Immature natural killer cell (primary cell): ENCODE measurements at places on chromosomes 13 and 19.
A peak's percentile ranks its signal among the peaks of the same experiment; 100 is the strongest.

- no peak for DNase-seq
- no peak overlapping the region for H3K27ac ChIP-seq
- peaks cover 4% of the 10 kb centered on the region for H3K36me3 ChIP-seq
- no peak overlapping the region for H3K4me3 ChIP-seq
- H3K27me3 ChIP-seq = no peaks in the 10 kb centered on the region
- peaks cover 8% of the 10 kb centered on the region for H3K4me1 ChIP-seq
These were observed 82.8 kb downstream of the TSC22D1 start for GRCh38 chr13:44493213-44493812.

DNA sequence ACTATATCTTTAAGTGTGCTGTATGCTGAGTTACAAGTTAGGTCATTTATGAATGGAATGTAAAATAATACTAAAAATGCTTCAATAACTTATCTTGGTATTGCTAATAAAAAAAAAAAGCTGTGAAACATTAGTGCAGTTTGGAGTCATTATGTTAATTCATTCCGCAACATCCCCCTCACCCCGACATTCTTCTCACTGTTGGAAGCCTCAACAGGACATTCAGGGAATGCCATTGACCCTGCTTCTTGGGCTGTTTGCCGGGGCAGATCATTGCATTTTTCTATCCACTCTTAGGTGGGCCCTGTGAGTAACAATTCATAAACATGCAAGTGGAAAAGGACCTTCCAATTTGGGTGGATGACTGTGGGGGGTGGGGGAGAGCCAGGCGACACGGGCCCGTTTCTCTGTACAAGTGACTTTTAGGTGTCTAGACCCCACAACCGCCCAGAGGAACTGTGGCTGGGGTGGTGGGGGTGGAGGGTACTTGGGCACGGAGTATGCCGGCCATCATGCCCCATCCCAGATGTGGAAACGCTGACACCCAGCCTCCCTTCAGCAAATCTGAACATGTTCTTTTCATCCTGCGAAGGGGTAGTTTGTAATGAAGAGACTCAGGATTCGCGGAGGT is 185.9 kb downstream of the ZNF536 start:
- DNase-seq = no peak
- H3K27ac ChIP-seq = no peak overlapping the region
- H3K4me1 ChIP-seq = no peaks in the 10 kb centered on the region
- H3K36me3 ChIP-seq = no peaks in the 10 kb centered on the region
- H3K4me3 ChIP-seq = no peak overlapping the region

- no peaks in the 10 kb centered on the region for H3K4me1 ChIP-seq
- no peaks in the 10 kb centered on the region for H3K36me3 ChIP-seq
- no peak for DNase-seq
- peaks cover 3% of the 10 kb centered on the region for H3K27me3 ChIP-seq
- H3K27ac ChIP-seq = no peak overlapping the region
These were observed 56.1 kb upstream of the ZNF536 start for GRCh38 chr19:30316000-30316491.

DNA sequence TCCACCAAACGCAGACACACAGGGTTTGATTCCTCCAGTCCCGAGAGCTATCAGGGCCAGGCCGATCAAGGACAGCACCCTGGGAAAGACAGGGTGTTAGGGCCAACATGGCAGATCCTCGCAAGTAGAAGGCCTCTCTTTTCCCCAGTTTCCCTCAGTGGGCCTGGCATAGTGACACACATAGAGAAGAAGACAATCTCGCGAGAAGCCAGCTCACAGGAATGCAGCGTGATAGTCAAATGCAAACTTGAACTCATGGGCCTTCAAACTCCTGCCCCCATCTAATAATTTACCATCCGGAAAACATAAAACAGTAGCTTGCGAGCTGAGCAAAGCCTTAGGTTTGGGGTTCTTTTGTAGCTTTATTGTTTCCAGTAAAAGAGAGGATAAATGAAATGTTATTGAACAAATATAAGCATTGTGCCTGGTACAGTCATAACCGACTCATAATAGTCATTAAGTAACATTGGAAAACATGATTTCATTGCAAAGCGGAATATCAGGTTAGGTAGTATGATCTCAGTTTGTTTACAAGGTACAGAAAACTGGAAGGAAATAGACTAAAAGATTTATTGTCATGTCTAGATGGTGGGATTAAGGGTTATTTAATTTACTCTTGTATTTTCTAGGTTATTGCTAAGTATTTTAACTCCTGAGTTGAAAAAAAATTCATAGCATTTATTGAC is 30.5 kb downstream of the SLC15A1 start:
- peaks cover 4% of the 10 kb centered on the region for H3K27me3 ChIP-seq
- no peaks in the 10 kb centered on the region for H3K4me1 ChIP-seq
- DNase-seq = no peak
- no peak overlapping the region for H3K4me3 ChIP-seq
- no peak overlapping the region for H3K27ac ChIP-seq

DNA sequence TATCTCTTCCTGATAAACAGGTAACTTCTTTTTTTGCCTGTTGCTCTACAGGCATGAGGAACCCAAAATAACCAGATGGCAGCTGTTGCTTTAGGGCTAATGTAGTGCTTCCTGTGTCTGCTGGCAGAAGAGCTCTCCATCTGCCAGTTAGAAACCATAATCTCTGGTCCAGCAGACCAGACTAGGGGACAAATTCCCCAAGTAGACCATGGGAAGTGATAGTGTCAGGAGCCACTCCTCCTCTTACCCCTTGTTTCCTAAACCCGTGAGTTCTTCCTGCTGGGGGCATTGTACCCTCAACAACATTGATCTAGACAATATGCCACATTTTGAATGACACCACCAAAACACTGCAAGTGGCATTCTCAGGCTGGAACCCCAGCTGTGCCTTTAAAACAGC is 135.9 kb downstream of the DLEU7 start:
- H3K27me3 ChIP-seq = peaks cover 7% of the 10 kb centered on the region
- H3K36me3 ChIP-seq = no peaks in the 10 kb centered on the region
- no peak overlapping the region for H3K27ac ChIP-seq
- no peak for DNase-seq

- no peaks in the 10 kb centered on the region for H3K27me3 ChIP-seq
- H3K36me3 ChIP-seq = no peaks in the 10 kb centered on the region
- no peak for DNase-seq
- H3K4me1 ChIP-seq = no peaks in the 10 kb centered on the region
These were observed 481.9 kb downstream of the GPC6 start for GRCh38 chr13:93708308-93709075.

- H3K36me3 ChIP-seq = no peaks in the 10 kb centered on the region
- no peak overlapping the region for H3K27ac ChIP-seq
- DNase-seq = no peak
- no peak overlapping the region for H3K4me3 ChIP-seq
- H3K4me1 ChIP-seq = peaks cover 1% of the 10 kb centered on the region
These were observed 25.0 kb upstream of the PLEKHF1 start for GRCh38 chr19:29640231-29640630.

DNA sequence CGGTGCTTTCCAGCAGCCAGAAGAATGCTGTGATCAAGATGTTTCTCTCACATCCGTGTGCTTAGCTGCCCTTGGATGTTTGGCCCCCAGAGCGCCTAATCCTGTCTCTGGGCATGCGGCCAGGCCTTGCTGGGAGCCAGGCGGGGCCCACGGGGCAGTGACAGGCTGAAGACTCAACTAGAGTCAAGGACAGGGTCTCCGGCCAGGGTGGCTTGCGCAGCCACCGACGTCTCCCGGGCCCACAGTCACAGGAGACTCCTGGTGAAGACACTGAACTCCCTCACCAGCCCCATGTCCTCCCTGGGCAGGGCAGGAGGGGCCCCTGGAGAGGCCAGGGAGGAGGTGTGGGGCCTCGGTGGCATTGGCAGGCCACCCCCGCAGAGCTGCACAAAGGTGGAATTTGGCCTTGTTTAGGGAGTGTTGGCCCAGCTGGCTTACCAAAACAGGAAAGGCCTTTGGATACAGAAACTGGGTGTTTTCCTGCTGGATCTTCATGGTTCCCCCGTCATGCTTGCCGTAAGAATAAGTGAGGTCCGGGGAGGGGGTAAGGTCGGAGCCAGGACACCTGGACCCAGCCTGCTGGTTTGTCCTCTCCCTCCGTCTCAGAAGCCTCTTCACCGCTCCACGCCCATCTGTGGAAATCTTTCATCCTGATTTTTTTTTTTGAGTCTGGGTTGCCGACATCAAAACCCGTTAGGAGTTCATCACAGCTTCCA is 10.0 kb upstream of the NDUFS7 start:
- H3K36me3 ChIP-seq = peaks cover 16% of the 10 kb centered on the region
- no peak overlapping the region for H3K4me3 ChIP-seq
- H3K27ac ChIP-seq = no peak overlapping the region
- no peak for DNase-seq

DNA sequence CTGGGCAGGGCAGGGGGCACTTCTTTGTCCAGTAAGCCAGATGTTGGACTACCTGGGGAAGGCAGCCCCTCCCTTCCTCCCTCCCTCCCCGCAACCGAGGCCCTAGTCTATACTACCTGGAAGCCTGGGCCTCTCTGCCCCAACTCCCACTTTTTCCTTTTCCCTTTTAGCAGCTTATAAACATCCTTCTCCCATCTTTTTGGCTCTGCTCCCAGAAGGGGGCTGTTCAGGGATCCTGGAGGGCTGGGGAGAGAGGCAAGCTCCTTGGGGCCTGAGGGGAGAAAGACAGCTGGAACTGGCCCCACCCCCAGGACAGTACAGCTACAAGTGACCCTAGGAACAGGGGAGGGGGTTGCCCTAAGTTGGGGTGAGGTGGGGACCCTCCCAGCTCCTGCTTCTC is 44.9 kb downstream of the LYL1 start:
- H3K36me3 ChIP-seq = no peaks in the 10 kb centered on the region
- no peak overlapping the region for H3K4me3 ChIP-seq
- DNase-seq = no peak
- H3K4me1 ChIP-seq = peaks cover 9% of the 10 kb centered on the region
- no peak overlapping the region for H3K27ac ChIP-seq

GRCh38 chr13:90968166-90968904 is 379.2 kb upstream of the MIR17HG start:
- H3K27ac ChIP-seq = no peak overlapping the region
- H3K4me1 ChIP-seq = no peaks in the 10 kb centered on the region
- no peaks in the 10 kb centered on the region for H3K27me3 ChIP-seq
- H3K4me3 ChIP-seq = no peak overlapping the region
- DNase-seq = no peak

- H3K27me3 ChIP-seq = no peaks in the 10 kb centered on the region
- DNase-seq = peak; percentile 59
- H3K27ac ChIP-seq = peak overlapping the region; percentile 34
These were observed 28.5 kb upstream of the NPAS1 start for GRCh38 chr19:46990991-46991676.

GRCh38 chr19:30857388-30857787 is 485.2 kb downstream of the ZNF536 start:
- H3K27ac ChIP-seq = no peak overlapping the region
- no peaks in the 10 kb centered on the region for H3K36me3 ChIP-seq
- DNase-seq = no peak
- no peaks in the 10 kb centered on the region for H3K4me1 ChIP-seq
- H3K27me3 ChIP-seq = no peaks in the 10 kb centered on the region
- H3K4me3 ChIP-seq = no peak overlapping the region

GRCh38 chr13:107216046-107216755 is 648.3 kb upstream of the ARGLU1 start:
- H3K27me3 ChIP-seq = no peaks in the 10 kb centered on the region
- no peaks in the 10 kb centered on the region for H3K4me1 ChIP-seq
- H3K4me3 ChIP-seq = no peak overlapping the region
- no peak overlapping the region for H3K27ac ChIP-seq

DNA sequence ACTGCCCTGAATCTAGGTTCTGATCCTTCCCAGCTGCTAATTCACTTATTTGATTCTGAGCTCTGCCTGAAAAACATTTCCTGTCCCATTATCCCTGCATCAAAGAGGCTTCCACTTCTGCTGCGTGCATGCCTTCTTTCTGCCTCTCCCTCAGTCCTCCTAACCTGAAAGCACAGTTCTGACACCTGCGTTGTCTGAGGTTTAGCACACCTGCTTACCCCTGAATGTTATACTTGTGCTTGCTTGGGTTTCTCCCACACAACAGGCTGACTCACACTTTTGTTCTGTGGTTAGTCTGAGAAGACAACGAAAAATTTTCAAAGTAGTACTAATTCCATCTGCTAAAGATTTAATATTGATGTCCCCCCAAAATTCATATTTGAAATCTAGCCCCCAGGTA is 3.1 kb upstream of the SOHLH2 start:
- no peak for DNase-seq
- H3K4me3 ChIP-seq = no peak overlapping the region
- no peaks in the 10 kb centered on the region for H3K4me1 ChIP-seq
- peaks cover 3% of the 10 kb centered on the region for H3K36me3 ChIP-seq

DNA sequence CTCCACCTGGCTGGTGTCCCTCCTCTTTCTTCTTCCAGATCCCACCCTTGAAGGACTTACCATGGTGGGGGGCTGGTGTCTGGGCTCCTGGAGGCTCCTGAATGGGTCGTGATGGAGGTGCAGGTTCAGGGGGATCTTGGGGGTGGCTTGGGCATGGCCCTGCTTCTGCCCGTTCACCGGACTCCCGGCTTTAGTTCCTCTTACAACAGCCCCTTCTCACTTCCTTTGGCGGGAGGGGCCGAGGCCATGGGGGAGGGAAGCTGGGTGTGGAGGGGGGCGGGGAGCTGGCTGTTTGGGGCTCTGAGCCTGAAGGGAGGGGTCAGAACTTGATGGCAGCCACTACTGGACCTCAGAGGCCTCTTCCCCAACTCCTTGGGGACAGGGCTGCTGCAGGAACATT is at the start of gene MYO1F:
TSS of gene MYO1F (minus strand) at position 196 of the 400 bp plus-strand sequence. CDS start at position 63, 133 bp downstream.
- H3K36me3 ChIP-seq = peaks cover 18% of the 10 kb centered on the region
- peak within 1 kb of the TSS; percentile 97 for H3K27ac ChIP-seq
- peaks cover 24% of the 10 kb centered on the region for H3K27me3 ChIP-seq
- H3K4me1 ChIP-seq = peaks cover 69% of the 10 kb centered on the region
- no peak for DNase-seq
